Stimulated activated CD4-positive, alpha-beta T cell treated with anti-CD3 and anti-CD28 coated beads, Interleukin-1b, Interleukin-23, amount 100 ng/mL, for 4 hours (primary cell): ENCODE measurements at places on chromosomes 4 and X.
A peak's percentile ranks its signal among the peaks of the same experiment; 100 is the strongest.

GRCh38 chr4:169758401-169758962, 738 bp upstream of the HPF1 start:
- no peak for DNase-seq

GRCh38 chr4:24928708-24929107, 15.9 kb upstream of the CCDC149 start:
- DNase-seq, result no peak

- DNase-seq, result peak; percentile 49
Measured at GRCh38 chrX:54921427-54922021, 900 bp downstream of the TRO start.

- DNase-seq, result no peak
Measured at GRCh38 chr4:111945014-111945413, 200.2 kb upstream of the FAM241A start.

DNA sequence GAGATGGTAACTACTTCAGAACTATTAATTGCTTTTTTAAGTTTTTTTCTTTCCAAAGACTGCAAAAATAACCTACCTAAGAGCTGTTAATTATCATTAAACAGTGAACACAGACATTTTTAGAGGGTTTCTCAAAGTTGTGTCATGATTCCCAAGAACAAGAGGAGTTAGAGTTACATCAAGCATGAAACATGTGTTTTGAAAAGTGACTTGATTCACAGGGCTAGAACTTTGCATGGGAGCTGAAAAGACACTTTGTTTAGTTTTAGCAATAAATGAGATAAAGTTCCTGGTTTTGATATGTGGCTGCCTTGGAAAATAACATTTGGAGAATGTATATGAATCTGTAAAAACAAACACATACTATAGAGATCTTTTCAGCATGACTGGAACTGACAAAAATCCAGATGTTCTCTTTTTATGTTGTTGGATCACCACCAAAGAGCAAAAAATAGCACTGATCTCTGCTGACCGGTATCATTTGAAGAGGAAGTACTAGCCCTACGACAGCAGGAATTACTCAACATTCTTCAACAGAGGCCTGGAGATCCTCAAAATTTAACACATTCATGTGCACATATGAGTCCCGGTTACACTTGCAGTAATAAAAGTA, 173.0 kb upstream of the PCDH18 start:
- DNase-seq, result no peak

GRCh38 chrX:21408307-21408706, 34.1 kb downstream of the CNKSR2 start:
- no peak for DNase-seq

GRCh38 chr4:115790812-115791211, 677.4 kb upstream of the NDST4 start:
- no peak for DNase-seq

- DNase-seq, result no peak
Measured at GRCh38 chr4:80252427-80252826, 14.0 kb upstream of the FGF5 start.

- DNase-seq, result no peak
Measured at GRCh38 chrX:2427147-2427546, 73.6 kb downstream of the DHRSX start.

- no peak for DNase-seq
Measured at GRCh38 chr4:89821612-89822011, 15.3 kb downstream of the SNCA start.

DNA sequence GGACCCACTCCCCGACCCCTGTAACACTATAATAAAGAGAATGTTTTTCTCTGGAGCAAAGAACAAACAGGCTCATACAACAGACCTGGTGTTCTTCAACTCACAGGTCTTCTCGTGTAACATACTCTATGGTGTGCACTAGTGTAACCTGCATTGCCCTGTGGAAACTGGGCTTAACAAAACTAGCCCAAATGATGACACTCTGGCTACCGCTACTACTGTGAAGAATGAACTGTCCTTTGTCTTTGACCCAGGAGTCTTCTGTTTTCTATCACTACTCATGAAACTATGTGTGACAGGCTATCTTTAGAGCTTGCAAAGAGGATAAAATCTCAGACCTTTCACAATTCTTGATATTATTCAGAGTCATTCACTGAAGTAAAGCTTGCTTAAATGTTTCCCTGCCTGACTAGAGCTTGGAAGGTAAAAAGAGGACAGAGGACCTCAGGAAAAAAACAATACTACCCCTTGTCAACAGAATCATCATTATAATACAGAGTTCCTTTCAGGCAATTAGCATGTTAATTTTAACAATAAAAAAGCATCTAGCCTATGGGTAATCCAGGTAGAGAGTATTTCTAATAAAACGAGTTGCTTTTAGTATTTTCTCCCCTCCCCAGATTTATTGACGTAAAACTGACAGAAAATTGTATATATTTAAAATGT, 59.2 kb downstream of the FSTL5 start:
- DNase-seq, result no peak

- DNase-seq, result no peak
Measured at GRCh38 chr4:177292171-177292570, 17.5 kb upstream of the NEIL3 start.

DNA sequence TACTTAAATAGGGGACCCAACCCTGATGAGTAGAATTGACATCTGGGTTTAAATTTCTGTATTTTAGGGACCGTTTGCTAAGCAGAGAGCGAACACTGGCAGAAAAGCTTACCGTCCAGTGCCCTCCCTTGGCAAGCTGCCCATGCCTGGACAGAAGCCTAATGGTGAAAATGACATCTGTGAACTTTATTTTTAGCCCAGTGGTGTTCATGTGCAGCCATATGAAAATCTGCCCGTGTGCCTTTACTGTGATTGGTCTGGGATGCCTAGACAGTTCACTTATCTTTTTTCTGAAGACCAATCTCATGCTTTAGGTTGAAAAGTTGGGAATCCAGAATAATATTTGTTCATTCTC, 1.1 kb downstream of the STBD1 start:
- no peak for DNase-seq

DNA sequence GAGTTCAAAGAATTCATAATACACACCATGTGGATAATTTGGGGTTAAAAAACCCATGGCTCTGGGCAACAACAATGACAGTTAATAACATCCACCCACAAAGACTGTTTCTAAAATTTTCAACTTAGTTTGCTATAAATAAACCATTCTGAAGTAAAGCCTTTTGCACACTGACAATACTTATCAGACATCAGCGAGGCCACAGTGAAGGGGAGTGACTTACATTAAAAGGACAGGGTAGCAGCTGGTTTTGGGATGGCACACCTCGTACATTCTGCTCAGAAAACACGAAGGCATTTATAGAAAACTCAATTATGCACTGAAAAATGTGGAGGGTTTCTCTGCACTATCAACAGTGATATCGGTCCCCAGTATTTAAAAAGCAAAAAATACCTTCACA, 4.9 kb upstream of the ASB11 start:
- no peak for DNase-seq

DNA sequence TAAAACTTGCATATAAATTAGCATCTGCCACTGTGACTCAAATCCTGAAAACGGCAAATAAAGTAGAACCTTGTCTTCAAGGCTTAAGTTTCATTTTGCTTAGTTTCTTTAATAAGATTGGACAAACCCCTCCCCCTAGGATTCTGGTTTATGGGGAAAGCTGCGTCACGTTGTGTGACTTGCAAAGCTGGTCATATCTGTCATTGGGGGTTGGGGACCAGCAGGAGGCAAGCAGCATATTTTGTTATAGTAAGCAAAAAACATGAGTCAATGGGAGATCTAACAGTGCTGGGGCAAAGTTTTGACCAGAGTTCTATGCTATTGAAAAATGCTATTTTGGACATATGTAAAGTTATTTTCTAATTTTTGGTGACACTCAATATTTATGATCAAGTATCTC, 407.3 kb downstream of the PCDH18 start:
- DNase-seq, result no peak

DNA sequence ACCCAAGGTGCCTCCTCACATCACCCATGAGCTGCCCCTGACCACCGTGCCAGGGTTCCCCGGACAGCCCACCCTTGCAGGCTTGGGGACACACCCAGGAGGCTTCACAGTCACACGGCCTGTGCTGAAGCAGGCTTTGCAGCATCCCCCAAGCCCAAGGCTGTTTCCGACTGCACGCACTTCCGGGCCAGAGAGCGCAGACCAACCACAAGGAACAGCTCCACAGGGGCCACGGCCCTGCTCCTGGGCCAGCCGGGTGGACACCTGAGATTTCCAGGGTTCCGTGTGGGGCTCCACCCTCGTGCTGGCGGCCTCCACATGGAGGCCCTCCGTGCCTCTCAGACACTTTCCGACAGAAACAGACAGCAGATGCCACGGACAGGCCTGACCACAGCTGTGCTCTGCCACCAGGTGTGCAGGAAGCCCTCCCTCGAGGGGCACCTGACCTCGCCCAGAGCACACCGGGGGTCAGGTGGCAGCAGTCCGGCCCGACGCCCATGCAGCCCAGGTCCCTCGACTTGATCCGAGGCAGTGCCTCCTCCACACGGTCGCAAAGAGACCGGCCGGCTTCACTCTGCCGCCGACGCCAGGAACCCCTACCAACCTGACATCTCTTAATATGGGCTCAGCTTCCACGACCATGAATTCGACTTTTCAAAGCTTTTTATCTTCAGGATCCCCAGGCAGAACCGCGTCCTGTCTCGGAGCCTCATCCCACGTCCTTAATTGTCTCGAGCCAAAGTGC, 8.0 kb downstream of the CTBP1 start:
- no peak for DNase-seq

DNA sequence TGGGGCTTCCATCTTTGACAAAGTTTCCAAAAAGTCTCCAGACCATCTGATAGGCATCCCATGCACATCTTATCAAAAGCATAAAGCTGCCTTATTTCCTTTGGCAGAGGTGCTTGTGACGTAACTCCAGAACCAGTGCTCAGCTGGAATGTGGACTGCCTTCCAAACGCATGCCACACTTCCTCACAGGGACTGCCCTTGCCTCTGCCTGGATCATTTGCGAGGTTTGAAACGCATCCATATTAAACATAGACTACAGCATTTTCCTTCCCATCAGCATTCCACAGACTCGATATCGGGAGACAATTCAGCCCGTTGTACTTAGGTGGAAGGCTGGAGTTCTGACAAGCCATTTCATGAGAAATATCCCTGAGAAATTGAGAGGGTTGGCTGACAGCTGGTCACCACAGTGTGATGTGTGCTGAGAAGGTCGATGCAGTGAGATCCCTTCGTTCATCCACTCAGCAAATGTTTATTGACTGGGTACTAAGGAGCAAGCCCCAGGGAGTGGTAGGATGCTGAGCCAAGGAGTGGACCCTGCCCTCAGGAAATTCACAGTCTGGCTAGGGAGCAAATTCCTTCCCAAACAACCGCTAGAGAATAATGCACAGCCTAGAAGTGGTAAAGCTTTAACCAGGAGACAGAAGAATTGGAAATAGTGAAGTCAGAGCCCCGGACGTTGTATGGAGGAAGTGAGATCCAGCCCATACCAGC, 376.0 kb downstream of the BCOR start:
- DNase-seq, result no peak

DNA sequence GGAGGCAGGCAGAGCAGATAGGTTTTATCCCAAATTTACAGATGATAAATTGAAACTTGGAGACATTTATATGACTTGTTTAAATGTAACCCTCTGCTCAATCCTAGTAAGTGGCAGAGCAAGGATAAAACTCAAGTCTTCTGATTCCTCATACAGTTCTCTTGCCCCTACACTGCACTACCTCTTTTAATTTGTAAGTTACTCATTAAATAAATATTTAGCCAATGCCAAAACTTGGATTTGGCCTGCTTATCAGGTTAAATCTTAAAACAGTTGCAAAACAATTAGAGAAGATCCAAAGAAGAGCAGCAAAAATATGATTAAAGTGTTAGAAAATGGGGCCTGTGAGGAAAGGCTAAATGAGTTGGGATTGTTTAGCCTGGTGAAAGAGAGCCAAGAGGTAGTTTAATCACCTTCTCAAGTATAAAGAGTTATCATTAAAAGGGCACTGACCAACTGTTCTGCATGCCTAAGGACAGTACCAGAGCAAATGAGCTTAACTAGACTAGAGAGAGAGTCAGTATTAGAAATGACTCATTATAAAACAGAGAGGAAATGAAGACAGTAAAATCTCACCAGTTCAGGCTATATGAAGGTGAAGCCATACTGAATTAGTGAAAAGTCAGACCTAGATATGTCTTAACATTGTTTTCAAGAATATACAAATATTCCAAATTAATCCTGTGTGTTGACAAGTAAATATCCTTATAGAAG, 146.3 kb downstream of the GRIA3 start:
- DNase-seq, result no peak

DNA sequence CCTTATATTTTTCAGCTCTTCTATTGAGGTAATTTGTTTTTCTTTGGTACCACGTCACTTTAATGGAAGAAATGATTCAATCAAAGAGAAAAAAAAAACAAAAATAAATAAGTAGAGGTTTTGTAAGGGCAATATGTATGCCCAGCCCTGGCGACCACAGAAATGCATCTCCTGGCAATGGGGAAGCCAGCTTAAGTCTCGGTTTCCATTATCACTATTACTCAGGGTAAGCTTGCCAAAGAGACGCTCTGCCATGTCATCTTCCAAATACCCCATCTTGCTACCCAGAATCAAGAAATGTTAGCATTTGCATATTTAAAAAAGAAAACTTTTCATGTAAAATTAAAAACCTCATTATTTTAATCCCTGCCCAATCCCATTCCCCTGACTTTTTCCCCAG, 68.8 kb downstream of the FAM47C start:
- DNase-seq, result no peak

DNA sequence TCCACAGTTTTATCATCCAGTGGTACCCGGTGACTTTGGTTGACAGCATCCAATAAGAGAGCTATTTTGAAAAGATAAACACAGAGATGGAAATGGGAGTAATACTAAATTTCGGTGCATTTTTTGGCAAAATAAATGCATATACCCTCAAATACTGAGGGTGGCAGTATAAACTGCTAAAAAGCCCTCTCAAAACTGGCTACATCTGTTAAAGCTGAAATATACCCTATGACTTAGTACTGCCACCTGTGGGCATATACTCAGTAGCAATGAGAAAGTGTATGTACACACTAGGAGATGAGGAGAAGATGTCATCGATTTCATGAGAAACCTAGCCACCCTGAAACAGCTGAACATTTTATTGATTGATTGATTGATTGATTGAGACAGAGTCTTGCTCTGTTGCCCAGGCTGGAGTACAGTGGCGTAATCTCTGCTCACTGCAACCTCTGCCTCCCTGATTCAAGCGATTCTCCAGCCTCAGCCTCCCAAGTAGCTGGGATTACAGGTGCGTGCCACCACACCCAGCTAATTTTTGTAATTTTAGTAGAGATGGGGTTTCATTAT, 12.2 kb upstream of the TMEM128 start:
- DNase-seq, result no peak

GRCh38 chr4:110152386-110152785, 46.0 kb downstream of the ELOVL6 start:
- no peak for DNase-seq

DNA sequence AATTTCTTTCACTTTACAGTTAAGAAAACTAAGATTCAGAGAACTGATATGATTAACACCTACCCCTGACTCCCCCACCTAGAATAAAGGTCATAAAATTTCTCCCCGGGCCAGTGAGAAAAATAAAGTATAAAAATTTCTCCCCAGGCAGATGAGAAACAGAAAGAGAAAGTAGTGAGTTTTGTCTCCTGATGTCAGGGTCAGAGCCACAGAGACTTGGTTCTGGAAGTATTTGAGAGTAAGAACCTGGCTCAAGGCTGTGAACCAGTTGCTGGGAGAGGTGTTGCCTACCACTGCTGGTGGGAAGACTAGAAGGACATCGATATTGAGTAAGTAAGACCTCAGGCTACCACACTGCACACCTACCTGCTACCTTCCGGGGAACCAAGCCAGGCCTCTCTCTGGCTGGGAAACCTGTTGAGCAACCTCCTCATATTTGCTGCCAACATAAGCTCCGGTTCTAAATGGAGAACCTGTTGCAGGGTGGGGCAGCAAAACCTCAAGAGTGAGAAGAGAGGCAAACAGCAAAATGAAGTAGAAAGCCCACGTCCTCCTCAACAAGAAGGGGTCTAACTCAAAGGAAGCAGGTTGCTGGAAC, 104.2 kb upstream of the PUDP start:
- DNase-seq, result no peak
